ENCODE measurements at places on chromosomes 4 and X.

DNA sequence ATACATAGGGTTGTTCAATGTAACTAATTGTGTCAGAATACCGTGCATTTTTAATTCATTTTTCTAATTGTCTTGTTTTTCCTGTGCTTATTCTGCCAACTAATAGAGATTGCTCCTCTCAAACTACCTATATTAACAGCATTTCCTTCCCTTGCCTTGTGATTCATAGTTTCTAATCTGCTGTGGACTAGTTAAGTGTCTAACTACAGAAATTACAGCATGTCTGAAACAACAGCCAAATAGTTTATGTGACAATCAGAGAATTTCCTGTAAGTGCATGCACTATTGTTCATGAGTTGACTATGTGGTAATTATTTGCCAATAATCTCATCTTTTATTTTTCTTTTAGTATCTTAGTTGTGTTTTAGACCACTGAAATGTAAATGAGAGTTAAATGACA is 4.1 kb upstream of the SEC24B start:
- DNase-seq, result no peak

- no peak for DNase-seq
These were observed 40.6 kb downstream of the HADH start for GRCh38 chr4:108030332-108030731.

GRCh38 chrX:22585831-22586230 is 313.1 kb downstream of the CBLL2 start:
- DNase-seq, result no peak

DNA sequence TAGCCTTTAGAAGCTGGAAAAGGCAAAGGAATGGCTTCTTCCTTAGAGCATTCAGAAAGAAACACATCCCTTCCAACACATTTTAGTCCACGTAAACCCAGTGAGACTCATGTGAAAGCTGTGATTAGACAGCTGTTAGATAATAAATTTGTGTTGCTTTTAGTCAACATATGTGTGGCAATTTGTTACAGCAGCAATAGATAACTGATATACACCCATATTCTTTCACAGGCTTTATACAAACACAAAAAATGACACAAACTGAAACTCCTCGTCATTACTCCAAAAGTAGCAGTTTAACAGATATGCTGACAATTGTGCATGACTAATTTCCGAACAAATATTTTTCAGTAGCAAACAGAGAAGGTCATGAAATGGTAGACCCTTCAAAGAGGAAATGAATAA is 65.3 kb downstream of the ANTXR2 start:
- DNase-seq, result no peak

DNA sequence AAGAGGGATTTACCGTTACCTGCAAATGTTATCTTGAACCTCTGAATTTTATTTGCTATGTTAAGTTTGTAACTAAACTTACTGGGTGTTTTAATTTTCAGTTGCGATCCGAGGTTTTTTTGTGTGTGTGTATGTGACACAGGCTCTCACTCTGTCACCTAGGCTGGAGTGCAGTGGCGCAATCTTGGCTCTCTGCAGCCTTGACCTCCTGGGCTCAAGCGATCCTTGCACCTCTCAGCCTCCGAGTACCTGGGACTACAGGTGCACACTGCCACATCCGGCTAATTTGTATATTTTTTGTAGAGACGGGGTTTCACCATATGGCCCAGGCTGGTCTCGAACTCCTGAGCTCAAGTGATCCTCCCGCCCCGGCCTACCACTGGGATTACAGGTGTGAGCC is 18.5 kb downstream of the PDK3 start:
- no peak for DNase-seq

DNA sequence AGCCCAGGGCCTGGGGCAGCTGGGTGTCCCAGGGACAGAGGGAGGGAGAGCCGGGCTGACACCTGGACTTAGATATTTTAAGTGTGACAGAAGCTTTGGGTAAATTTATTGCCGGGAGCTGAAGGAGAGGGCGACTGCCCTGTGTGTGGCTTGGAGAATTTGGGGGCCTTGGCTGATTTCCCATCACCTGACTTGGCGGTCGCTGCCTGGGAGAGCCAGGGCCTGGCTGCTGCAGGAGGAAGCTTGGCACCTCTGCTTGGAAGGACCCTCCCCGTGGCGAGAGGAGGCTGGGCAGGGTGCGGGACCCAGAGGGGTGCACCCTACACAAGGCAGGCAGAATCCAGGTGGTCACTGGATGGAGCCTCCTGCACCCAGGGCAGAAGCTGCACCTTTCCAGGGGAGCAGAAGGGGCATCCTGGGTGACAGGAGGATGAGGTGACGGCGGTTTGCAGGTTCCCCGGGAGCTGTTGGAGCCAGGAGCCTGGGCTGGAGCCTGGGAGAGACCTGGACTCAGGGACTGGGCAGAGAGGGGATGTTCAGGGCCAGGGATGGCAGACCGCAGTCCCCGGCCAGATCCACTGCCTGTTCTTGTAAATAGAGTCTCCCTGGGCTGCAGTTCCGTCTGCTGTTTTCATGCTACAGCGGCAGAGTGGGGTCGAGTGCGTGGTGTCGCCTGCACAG is 72.0 kb downstream of the RGS12 start:
- DNase-seq, result no peak

All from anterior cingulate cortex (tissue), 58 donors.